ENCODE measurements at places on chromosomes 2 and 18.

GRCh38 chr18:3902676-3903075 lies 452.7 kb downstream of the TGIF1 start:
- peak; percentile 70 for DNase-seq

GRCh38 chr2:11498543-11499034 lies 32.6 kb upstream of the E2F6 start:
- no peak for DNase-seq

DNA sequence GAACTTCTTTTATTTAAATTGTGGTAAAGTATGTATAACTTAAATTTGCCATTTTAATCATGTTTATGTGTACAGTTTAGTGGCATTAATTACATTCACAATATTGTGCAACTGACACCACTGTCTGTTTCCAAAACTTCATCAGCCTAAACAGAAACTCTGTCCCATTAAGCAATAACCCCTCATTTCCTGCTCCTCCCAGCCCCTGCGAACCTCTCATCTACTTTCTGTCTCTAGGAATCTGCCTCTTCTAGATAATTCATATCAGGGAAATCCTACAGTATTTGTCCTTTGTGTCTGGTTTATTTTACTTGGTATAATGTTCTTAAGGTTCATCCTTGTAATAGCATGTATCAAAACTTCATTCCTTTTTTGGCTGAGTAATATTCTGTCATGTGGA lies 75.1 kb downstream of the BOLA3 start:
- no peak for DNase-seq

GRCh38 chr18:49701190-49701589 lies 112.1 kb downstream of the ACAA2 start:
- no peak for DNase-seq

- peak; percentile 80 for DNase-seq
These were observed 1583.4 kb upstream of the PIK3C3 start for GRCh38 chr18:40371673-40372072.

DNA sequence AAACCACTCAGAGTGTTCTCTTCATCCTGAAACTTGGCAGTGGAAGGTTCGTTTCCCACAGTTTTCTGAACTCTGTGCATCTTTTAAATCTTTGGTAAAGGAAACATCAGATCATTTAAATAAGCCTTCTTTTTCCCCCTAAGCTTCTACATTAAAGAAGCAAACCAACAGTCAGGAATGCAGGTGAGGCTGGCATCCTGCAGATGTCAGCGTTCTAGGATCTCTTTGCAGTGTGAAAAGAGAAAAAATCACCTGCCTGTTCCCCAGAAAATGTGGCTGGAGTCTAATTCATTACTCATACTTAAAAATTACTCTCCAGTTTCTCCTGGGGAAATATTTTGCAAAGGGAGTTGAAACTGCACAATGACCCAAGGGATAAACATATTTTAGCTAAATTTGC lies 64.5 kb upstream of the ZCCHC2 start:
- no peak for DNase-seq

- DNase-seq, result peak; percentile 28
These were observed 4.7 kb downstream of the CAPG start for GRCh38 chr2:85405201-85406059.

DNA sequence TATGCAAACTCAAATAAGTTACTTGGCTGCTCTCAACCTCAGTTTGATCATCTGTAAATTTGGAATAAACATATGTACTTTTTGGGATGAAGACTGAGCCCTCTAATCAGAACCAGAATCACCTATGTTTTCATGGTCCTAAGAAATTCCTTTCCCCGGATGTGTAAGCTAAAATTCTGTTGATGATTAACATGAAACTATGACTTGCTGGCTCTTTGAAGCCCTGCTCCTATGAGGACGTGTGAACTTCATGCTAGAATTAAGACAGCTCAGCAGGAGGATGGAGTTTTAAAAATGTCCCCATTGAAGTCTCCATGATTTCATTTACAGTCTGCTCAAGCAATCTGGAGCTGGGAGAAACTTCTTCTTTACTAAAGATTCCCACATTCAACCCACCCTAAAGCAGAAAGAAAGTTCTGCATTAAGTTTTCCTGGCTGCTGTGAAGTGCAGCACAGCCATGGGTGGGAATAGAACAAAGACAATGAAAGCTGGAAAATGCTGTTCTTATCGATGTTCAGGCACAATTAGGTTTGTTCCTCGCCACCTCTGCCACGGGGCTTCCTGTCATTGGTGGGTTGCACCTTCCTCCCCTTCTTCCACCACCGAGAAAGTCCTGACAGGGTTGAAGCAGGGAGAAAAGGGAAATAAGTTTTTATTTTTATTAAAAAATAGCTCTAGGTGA lies 50.9 kb downstream of the ADCYAP1 start:
- no peak for DNase-seq

- no peak for DNase-seq
These were observed 121.9 kb upstream of the MSTN start for GRCh38 chr2:190184460-190184859.

- DNase-seq, result peak; percentile 76
These were observed 79.4 kb upstream of the ASB18 start for GRCh38 chr2:236343400-236344161.

- DNase-seq, result no peak
These were observed 3.2 kb downstream of the CYP27A1 start for GRCh38 chr2:218785103-218785502.

DNA sequence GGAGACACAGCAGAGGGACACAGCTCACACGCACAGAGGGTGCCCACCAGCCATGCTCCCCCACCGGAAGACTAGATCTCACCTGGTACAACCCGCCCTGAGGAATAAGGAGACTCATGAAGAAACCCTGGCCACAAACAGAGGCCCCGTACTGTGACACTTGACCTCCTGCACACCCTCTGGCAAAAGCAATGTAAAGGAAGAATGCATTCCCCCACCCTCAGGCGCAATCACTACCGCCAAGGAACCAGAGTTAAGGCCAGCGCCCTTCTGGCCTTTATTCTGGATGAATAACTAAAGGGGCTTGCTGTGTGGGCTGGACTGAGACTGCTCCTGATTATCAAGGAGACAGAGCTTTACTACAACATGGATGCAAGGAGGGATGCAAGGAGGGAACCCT lies 509.2 kb upstream of the SPHKAP start:
- no peak for DNase-seq

- DNase-seq, result no peak
These were observed 83.3 kb downstream of the ICOS start for GRCh38 chr2:204019572-204020501.

GRCh38 chr2:4144731-4145130 lies 441.4 kb downstream of the DCDC2C start:
- DNase-seq, result no peak

DNA sequence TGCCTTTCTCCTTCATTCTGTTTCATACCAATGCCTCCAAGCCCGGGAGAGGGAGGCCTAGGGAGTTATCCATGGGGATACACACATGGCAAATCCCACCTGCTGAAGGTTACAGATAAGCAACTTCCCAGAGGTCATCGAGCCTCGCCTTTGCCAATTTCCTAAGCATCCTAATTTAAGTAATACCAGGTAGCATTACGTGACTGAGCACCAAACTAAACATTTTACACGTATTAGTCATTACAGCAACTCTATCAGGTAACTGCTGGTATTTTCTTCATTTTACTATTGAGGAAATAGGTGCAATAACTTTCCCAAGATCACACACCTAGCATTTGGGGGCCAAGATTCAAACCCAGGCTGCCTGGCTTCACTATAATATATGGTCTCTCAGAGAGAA lies 30.1 kb upstream of the BZW1 start:
- DNase-seq, result no peak

- DNase-seq, result no peak
These were observed 103.6 kb upstream of the AGAP1 start for GRCh38 chr2:235390108-235390815.

DNA sequence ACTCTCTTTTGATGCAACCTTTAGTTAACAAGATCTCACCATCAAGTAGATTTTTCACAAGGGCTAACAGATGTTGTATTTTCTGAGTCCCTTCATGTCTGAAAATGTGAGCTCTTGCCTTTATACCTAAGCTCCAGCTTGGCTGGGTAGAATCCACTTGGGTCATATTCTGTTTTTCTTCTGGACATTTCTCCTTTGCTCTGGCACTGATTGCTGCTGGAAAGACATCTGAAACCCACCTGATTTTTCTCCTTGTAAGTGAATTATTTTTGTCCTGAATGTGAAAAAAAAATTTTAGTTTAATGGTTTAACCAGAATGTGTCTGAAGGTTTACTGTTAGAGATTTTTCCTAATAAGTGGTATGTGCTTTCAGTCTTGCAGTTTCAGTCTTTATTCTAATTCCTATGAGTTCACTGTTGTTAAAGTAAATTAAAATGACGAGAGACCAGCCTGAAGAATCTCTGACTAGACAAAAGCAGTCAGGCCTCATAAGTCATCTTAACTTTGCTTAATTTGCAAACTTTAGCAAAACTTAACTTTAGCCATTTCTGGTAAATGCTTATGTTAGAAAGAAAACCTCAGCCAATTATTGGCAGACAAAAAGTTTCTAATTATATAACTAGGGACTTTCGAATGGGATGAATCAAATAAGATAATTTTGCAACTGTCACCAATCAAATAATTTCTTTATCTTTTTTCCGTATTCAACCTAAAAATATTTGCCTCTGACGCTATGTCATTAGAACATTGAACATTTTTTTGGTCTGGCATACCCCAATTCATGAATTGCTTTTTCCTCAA lies 70.8 kb downstream of the ACAA2 start:
- DNase-seq, result peak; percentile 81

DNA sequence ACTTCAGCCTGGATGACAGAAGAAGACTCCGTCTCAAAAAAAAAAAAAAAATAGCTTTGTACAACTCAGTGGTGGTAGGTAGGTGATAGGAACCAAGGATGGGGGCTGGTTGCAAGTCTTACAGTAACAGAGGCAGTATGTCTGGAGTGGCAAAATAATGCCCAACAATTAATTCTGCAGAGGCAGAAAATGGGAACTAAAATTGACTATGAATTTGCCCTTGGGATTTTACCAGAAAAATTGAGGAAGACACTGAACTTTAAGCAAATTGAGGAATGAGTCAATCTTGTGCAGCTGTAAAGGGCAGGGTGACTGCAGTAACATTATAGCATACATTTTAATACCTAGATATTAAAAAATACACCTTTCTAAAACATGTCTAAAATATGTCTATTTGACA lies 292.1 kb upstream of the FBXO11 start:
- DNase-seq, result no peak

GRCh38 chr18:56305583-56305982 lies 332.8 kb downstream of the TXNL1 start:
- no peak for DNase-seq

DNA sequence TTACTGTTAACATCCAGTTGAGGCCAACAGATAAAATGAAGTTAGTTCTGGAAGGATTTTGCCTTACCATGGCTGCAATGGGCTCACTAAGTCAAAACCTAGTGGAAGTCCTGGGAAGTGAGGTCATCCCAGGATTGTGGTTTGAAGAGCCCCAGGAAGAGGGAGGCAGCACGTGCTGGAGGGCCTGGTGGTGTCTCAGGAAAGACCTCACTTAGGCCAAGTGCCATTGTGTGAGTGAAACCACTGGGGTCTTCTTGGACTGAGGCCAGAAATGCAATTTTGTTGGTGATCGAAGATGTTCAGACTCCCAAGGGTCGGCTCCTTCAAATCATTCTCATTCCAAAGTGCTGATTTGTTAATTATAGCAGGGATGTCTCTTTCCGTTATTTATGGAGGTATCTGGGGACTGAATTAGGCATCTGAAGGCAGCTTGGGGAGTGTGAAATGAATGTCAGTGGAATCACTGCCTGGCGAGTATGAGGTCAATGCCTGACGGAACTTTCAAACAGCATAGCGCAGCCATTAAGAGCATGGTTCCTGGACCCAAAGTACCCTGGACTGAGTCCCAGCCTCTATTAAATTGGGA lies 60.0 kb downstream of the IL1R2 start:
- peak; percentile 83 for DNase-seq

GRCh38 chr18:73274812-73275621 lies 407.2 kb upstream of the NETO1 start:
- DNase-seq, result no peak

GRCh38 chr2:11379558-11379957 lies 35.1 kb upstream of the ROCK2 start:
- peak; percentile 73 for DNase-seq

- DNase-seq, result no peak
These were observed 573.5 kb upstream of the SETBP1 start for GRCh38 chr18:44107187-44107586.

DNA sequence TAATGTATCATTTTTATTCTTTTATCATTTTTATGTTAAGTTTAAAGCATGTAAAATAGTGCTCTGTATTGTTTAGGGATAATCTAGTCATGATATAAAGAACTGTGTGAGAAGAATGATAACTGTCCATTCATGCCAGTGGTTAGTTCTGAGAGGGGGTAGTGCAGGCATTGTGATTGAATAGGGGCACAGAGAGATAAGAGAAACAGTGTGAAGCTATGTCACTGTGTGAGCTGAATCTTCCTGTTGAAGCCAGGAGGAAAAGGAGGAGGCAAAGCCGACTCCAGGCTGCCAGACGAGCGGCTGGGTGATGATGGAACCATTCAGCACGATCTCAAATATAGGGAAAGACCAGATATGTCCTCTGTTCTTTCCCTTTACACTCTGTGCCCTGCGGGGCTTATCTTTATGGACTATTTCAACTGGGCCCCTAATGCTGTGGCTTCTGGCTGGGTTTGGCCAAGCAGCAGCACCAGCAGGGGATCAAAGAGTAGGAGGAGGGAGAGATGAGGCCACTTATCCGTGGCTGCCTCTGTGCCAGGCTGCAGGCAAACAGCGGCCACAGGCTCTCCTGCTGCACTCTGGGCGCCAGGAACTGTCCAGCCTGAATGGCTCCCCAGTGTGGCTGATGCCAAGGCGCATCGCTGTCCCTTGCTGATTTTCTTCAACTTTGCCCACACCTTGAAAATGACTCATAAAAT lies 128.0 kb downstream of the SPP2 start:
- peak; percentile 12 for DNase-seq

DNA sequence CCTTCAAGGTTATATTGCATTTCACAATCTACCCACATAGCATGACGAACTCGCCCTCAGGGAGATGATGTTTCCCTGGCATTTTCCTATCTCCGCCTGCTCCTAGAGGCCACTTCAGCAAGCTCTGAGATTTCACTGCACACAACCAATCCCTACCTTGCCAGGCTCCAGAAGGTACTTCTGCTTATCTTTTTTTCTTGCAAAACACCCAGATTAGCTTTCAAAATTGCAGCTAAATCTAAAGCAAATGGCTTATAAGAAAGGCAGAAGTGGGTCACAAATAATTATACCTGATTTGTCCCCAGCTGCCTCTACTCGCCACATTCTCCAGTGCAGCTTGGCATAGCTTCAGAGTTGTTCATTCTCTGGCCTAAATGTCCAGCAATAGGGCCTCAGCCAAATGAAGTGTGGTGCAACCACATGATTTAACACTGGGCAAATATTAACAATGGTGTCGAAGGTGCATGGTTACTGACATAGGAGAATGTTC lies 32.4 kb upstream of the MRPL19 start:
- DNase-seq, result no peak

- peak; percentile 60 for DNase-seq
These were observed 20.1 kb downstream of the CEP68 start for GRCh38 chr2:65076345-65076710.

- no peak for DNase-seq
These were observed 7.0 kb downstream of the TTC39C start for GRCh38 chr18:24021505-24021904.

- no peak for DNase-seq
These were observed 250.1 kb upstream of the VRK2 start for GRCh38 chr2:57796527-57796926.

GRCh38 chr2:26583381-26583911 lies 57.7 kb downstream of the CIB4 start:
- no peak for DNase-seq
